ENCODE measurements at places on chromosomes 13 and 19.

- DNase-seq: no peak
Observed at GRCh38 chr13:36438594-36439483, 6.5 kb downstream of the CCNA1 start.

GRCh38 chr19:38262585-38263268 lies 1.6 kb upstream of the SPINT2 start:
- DNase-seq: no peak

GRCh38 chr13:52760077-52760476 lies 20.5 kb upstream of the CNMD start:
- no peak for DNase-seq

- DNase-seq: no peak
Observed at GRCh38 chr13:74784959-74785358, 650.8 kb upstream of the KLF12 start.

DNA sequence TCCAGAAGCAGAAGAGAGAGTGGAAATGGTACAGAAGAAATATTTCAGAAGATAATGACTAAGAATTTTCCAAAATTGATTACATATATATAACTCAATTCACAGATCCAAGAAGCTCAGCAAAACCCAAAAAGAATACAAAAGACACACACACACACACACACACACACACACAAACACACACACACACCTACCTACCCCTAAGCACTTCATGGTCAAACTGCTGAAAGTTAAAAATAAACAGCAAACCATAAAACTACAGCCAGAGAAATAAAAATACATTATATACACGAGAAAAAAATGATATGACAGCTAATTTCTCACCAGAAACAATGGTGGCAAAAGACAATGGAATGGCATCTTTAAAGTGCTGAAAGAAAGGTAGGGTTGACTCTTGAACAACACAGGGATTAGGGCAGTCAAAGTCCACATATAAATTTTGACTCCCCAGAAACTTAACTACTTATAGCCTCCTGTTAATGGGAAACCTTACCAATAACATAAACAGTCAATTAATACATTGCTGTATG lies 49.2 kb downstream of the DIAPH3 start:
- no peak for DNase-seq

- DNase-seq: no peak
Observed at GRCh38 chr13:110410936-110411687, 104.0 kb downstream of the COL4A2 start.

- DNase-seq: peak; percentile 5
Observed at GRCh38 chr13:48975101-48975855, 434 bp upstream of the FNDC3A start.

- DNase-seq: no peak
Observed at GRCh38 chr19:34733266-34733745, 737 bp upstream of the ZNF181 start.

DNA sequence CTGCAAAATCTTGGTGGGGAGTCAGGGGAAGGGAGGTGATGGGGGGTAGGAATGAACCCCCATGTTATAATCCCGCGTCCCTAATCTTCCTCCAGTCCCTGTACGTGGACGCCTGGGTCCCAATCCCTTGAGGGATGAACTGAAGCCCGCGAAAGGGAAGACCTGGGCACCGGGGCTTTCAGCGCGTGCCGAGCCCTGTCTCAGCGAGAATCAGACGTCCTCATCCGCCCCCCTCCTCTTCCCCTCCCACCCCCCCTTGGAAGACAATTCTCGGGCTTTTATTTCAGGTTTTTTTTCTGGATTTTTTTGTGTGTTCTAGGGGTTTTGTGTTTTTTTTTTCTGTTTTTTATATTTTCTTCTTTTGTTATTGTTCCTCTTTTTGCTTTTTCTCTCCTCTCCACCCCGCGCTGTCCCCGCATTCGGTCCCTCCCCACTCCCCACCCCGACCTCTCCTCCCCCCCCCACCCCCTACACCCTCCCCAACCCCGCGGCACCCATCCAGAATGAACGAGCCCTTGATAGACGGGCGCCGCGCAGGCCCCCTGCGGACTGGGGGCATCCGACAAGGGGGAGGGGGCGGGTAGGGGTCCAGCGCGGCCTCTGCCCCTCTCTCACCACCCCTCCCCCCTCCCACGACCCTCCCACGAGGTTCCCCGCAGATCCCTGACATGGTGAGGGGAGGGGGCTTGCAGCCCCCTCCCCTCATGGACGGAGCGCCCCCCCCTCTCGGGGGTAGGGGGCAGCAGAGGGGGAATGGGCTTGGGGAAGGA lies 10.3 kb downstream of the C19orf81 start:
- DNase-seq: no peak

GRCh38 chr13:41916173-41916954 lies 44.5 kb downstream of the VWA8 start:
- DNase-seq: no peak

GRCh38 chr19:35296644-35297514 lies 4.9 kb downstream of the MAG start:
- no peak for DNase-seq

- no peak for DNase-seq
Observed at GRCh38 chr13:28638756-28639155, 20.2 kb upstream of the POMP start.

- no peak for DNase-seq
Observed at GRCh38 chr13:30751183-30751933, 16.0 kb downstream of the ALOX5AP start.

DNA sequence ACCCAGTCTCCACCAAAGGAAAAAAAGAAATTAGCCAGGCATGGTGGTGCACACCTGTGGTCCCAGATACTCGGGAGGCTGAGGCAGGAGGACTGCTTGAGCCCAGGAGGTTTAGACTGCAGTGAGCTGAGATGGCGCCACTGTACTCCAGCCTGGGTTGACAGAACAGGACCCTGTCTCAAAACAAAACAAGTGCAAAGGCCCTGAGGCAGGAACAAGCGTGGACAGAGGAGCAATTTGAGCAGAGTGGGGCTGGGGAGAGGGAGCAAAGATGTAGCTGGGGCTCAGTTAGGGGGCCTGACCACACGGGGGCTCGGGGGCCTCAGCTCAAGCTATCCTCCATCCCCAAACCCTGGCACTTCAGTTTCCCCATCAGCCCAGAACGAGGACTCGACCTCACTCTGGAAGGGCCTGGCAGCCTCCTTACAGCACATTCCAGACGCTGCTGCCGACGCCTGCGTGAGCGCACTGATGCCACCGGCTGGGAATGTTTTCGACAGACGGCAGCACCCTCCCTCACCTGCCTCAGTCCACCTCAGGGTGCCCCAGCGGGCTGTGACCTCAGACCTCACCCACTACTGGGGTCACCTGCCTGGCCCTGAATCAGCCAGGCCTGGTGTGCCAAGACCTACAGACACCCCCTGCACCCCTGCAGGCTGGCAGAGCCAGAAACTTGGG lies 1.8 kb upstream of the POLRMT start:
- no peak for DNase-seq

DNA sequence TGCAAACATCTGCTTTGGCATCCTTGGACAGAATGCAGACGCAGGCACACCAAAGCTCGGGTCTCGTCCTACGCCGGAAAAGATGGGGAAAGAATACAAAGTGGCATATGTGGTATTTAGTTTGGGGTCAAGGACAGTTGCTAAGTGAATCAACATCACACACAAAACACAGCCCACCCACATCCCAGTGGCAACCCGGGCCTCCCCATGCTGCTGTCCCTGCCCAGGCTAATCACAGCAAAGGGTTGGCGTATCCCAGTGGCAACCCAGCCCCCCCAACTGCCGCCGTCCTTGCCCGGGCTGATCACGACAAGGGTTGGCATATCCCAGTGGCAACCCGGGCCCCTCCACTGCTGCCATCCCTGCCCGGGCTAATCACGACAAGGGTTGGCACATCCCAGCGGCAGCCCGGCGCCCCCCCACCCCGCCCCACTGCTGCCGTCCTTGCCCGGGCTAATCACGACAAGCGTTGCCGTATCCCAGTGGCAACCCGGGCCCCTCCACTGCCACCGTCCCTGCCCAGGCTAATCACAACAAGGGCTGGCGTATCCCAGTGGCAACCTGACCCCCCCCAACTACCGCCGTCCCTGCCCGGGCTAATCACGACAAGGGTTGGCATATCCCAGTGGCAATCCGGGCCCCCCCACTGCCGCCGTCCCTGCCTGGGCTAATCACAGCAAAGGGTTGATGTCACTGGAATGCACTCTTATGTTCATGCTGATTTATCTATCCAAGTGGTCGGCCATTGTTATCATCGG lies 167.8 kb upstream of the SOX1 start:
- DNase-seq: no peak

GRCh38 chr13:99983499-99984401 lies 2.2 kb downstream of the ZIC2 start:
- DNase-seq: no peak

GRCh38 chr19:38173291-38174041 lies 50.6 kb downstream of the DPF1 start:
- no peak for DNase-seq

GRCh38 chr13:90415902-90416301 lies 931.6 kb upstream of the MIR17HG start:
- no peak for DNase-seq

DNA sequence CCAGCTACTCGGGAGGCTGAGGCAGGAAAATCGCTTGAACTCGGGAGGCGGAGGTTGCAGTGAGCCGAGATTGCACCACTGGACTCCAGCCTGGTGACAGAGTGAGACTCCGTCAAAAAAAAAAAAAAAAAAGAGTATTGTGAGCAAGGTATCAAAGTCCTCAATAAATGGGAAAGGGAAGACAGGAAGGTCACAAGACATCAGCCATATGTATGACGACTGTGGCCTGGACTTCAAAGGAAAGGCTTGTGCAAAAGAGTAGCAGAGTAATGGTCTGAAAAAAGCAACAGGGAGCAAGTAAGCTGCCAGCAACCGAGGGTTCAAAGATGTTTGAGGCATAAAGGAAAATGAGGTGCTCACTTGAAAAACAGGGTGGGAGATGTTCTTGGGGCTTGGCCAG lies 116.0 kb upstream of the WASF3 start:
- no peak for DNase-seq

DNA sequence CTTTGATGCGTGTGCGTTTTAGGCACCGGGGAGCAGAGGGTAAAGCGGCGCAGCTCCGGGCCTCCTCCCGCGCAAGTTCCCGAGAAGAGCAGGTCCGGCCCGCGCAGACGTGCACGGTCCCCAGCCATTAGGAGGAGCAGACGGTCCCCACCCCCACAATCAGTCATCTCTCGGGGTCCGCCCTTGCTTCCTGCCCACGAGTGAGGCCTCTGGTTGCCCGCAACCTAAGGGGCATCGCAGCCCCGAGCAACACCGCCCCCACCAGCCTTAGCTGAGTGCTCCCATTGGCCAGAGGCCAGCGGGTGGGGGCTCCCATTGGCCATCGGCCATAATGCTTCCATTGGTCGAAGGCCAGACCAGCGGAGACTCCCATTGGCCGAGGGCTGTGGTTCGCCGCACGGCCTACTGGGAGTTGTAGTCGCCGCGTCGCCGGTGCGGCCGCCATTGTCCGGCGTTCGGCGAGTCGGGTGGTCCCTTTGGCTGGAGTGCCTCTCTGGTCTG lies at the start of gene ZNF8:
Gene ZNF8 (plus strand): TSS at position 415 of the 501 bp plus-strand sequence. CDS start 127 bp downstream, outside the sequence.
- DNase-seq: peak; percentile 90

DNA sequence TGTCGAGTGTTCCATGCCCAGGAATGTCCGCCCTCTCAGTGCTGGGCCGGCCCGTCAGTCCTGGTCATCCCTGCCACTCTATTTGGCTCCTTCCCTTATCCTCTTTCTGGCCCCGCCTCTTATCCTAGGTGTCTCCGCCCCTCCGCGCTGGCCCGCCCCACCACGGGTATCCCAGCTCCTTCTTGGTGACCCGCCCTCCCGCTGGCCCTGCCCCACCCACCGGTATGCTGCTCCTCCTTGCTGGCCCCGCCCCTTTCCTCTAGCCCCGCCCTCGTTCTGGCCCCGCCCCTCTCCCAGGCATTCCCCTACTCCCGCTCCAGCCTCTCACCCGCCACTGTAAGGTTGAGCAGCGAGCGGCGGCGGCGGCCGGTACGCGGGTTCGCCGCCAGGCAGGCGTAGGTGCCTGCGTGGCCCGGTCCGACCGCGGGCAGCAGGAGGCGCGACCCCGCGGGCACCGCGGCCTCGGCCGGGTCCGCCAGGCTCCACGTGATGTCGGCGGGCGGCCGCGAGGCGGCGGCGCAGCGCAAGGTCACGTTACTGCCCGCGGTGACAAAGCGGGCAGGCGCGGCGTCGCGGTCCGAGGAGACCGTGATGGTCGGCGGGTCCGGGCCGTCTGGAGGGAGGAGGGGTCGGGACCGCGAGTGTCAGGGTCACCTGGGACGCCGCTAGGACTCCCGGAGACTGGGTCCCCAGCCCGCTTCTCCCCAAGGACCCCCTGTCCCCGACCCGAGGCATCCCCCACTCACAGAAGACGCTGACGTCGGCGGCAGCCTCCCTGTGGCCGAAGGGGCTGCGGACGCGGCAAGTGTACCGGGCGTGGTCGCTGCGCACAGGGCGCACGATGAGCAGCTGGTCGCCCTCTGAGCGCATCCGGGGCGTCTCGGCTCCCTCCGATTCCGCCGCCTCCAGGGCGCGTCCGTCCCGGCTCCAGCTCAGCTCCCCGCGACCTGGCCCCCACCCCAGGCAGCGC lies 2.0 kb downstream of the VSIG10L start:
- DNase-seq: peak; percentile 86

- DNase-seq: no peak
Observed at GRCh38 chr13:23771956-23772355, 117.2 kb downstream of the MIPEP start.

GRCh38 chr13:40316301-40316700 lies 350.1 kb downstream of the FOXO1 start:
- no peak for DNase-seq

GRCh38 chr19:49592486-49593232 lies 1.7 kb downstream of the PRR12 start:
- no peak for DNase-seq

GRCh38 chr19:35115177-35115951 lies at the start of gene FXYD3:
Gene FXYD3 (plus strand): TSS chr19:35115823. CDS start chr19:35119377, 3,554 bp downstream.
- no peak for DNase-seq
